ENCODE measurements at places on chromosomes 11 and 22.
A peak's percentile ranks its signal among the peaks of the same experiment; 100 is the strongest.

DNA sequence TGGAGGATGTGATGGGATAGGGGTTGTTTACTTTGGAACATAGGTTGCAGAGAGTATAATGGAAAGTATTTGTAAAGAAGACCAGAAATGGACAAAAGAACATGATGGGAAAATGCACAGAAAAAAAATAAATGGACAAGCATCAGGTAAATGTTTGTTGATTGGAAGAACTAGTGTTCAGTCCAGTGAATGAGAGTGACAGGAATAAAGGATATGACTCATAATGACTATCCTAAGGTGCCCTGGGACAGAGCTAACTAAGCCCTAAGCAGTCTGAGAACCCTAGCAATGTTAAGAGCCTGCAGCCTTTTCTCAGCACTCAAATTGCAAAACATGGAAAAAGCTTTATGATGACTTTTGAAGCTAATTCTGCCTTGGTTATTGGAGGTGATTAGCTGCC, 732.8 kb upstream of the ANO5 start:
- no peak for DNase-seq

- peak; percentile 49 for DNase-seq
These were observed 4.5 kb upstream of the NCF4 start for GRCh38 chr22:36856121-36856791.

DNA sequence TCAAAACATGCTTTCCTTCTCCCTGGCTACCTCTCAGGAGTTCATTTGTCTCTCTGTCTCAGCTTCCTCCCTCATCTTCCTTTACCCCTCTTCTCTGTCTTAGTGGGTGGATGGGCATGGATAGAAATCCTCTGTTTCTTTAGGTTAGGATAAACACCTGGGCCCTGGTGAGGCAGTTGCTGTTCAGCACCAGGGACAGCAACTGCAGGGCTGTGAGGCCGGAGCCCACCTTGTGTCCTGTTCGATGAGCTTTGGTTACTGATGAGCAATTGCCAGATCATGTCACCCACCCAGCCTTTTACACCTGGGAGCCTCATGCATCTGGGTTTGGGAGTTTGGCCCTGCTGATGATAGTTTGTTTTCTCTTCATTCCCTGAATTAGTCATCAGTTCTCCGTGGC, 6.1 kb upstream of the CRYBB3 start:
- no peak for DNase-seq

GRCh38 chr22:17601031-17601430, 27.5 kb downstream of the ATP6V1E1 start:
- DNase-seq, result no peak

DNA sequence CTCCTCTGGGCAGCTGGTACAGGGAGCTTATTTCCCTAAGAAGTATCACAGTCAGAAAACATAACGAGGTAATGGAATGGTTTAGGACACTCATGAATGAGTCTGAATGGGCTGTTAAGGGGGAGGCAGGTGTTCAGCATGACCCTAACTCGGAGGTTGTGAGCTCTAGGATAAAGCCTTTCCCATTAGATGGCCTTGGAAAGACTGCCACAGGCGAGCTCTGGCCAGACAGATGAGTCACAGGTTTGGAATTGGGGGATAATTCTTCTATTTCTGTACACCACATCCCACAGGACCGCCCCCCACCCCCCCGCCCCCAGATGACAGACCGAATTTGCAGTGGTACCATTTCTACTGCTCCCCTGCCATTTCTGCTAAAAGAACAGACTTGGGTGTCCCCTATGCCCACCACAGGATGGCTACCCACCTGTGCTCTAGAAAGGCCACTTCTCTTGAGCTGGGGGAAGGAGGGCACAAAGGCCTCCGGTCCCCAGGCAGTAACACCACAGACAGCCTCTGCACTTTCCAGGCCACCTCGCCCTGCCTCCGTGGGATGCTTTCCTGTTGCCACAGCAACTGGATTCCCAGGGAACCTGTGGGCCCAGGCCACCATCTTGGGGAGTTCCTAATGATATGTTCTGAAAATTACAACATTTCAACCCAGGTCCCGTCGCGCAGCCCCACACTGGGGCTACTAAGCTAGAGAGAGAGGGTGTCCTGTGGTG, 76.7 kb downstream of the TRIM29 start:
- no peak for DNase-seq

DNA sequence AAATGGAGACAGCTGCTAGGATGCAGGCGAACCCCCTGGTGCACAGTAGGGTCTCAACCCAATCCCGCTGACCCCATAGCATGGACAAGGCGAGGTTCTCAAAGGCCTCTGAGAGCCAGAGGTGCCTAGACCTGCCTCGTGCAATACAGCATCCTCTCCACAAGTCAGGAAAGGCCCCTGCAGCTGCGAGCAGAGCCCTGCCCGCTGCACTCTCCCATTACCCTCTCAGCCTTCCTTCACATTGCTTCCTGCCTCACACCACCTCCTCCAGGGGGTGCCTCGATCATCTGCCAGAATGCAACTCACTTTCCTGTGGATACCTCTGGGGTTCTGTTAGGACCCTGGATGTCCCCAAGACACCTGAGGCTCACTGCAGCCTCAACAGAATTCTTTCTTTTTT, 42.8 kb upstream of the TCF20 start:
- no peak for DNase-seq

DNA sequence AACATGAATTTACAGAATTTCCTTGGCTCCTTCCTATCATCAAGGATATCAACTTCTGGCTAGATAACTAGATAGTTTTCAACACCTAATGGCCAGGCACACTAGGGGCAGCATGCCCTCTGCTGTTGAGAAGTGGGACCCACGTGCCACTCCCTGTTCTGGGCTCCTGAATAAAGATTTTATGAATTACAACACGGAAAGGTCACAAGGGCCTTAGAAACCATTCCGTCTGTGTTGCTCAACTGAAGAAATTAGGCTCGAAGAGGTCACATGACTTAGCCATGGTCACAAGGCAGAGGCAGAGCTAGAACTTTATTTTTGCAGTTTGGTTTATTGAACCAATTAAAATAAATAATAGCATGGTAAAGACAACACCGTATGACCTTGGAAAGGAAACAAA, 36.0 kb downstream of the PRCP start:
- no peak for DNase-seq

Data from non-pigmented ciliary epithelial cell (primary cell).